Stimulated activated CD4-positive, alpha-beta T cell treated with anti-CD3 and anti-CD28 coated beads, TNF-alpha, amount 100 ng/mL, for 48 hours (primary cell): ENCODE measurements at places on chromosomes 3 and 15.

DNA sequence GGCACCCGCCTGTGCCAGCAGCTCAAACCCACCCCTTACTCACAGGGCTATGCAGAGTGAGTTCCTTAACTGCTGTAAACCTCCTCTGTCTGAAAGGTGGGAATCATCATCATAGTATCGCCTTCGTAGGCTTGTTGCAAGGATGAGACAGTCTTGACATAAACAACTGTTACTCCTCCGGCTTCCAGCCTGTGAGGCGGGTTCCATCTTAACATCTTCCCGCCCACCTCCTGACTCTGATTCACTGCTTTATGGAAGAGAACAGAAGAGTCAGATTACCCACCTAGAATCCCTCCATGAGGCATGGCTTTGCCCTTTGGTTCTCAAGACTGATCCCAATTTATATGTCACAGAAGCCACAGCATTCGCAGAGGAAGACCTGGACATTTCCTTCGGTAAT is 21.9 kb downstream of the POLR2M start:
- DNase-seq, result no peak

GRCh38 chr3:77935418-77935817 is 895.5 kb downstream of the ROBO2 start:
- DNase-seq, result no peak

DNA sequence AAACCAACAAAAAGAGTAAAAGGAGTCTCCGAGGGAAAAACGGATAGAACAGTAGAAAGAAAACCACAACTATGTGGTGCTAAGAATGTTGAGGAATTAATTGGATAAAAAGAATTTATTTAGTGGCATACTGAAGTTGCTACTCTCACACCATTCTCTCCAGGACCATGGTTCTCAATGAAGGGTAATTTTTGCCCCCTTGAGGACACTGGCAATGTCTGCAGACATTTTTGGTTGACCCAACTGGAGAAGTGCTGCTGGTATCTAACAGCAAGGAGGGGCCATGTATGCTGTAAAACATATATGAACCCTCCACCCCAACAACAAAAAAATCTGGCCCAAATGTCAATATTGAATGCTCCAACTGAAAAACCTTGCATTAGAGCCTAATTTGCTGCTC is 85.9 kb upstream of the CSPG5 start:
- no peak for DNase-seq

DNA sequence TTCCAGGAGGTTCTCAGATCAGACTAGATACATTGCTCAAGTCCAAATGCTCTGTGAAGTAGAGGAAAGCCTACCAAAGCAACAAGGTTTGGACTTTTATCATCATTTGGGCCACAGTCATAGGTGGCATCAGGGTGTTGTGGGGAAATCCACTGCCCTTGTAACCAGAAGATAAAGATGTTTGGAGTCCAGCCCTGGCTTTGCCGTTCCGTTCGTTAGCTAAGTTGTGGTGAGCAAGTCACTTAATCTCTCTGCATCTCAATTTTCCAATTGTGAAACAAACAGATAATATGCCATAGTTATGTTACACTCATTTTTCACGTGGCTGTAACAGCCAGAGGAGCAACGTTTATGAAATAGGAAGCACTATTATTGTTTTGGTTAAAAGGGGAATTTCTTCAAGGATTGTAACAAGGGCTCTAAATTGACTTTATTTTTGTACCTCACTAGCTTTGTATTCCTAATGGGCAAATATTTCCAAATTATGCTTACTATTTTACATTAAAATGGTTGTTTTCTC is 125.6 kb downstream of the CD47 start:
- DNase-seq, result no peak

- no peak for DNase-seq
Observed at GRCh38 chr3:47476330-47476626, 537 bp upstream of the SCAP start.

DNA sequence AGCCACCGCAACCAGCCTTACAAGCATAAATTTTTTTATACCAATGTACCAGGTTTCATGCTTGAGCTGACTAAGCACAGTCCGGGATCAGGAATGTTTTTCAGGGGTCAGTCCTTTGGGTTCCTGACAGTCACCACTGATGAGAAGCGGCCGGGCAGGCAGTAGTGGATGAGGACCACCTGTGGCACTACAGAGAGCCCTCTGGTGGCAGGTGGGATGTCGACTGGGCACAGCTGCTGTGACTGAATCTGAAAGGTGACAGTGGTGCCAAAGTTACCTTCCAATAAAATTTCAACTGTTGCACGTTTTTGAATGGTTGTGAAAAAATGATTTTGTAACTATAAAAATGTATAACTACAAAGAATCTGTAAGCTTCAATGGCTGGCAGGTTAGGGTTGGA is 34.0 kb downstream of the TPRA1 start:
- DNase-seq, result no peak

- no peak for DNase-seq
Observed at GRCh38 chr15:71780115-71780976, 30.0 kb upstream of the NR2E3 start.

DNA sequence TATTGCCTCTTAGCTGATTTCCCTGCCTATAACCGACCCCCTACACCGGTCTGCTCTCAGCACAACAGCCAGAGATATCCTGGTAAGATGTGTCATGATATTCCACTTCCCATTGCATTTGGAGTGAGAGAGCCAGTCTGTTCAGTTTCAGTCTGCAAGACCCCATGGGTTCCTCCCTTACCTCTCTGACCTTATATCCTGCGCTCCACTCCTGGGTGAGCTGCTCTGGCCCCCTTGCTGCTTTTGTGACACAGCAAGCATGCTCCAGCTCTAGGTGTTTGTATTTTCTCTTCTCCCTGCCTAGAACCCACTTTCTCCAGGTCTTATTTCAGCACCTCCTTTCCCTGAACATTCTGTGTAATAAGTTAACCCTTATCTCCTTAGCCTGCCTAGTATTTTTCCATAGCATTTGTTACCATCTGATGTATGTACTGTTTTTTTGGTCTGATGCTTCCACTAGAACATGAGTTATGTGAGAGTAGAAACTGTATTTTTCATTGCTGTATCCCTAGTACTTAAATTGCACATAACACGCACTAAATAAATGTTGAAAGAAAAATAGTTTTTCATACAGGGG is 44.2 kb downstream of the CMTM8 start:
- no peak for DNase-seq

DNA sequence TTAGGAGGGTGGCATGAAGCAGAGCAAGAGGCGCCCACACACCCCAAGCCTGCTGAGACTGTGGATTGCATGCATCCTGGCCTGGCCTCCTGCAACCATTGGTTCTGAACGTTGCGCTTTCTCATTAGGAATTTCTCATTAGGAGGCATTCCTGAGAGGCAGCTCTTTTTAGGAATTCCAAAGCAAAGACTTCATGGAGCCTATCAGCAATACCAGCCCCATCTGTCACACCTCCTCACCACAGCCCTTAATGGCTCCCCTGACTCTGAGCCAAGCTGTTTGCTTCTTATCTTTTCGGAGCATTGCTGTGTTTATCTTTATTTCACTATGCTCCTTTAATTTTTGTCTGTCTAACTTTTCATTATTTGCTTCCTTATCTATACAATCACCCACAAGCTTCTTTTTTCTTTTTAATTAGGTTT is 226.9 kb downstream of the CACNA2D3 start:
- no peak for DNase-seq

- no peak for DNase-seq
Observed at GRCh38 chr15:60853109-60853508, 374.2 kb upstream of the ICE2 start.

GRCh38 chr15:49023354-49023753 is 22.9 kb downstream of the SECISBP2L start:
- no peak for DNase-seq

- no peak for DNase-seq
Observed at GRCh38 chr15:72509484-72509883, 35.4 kb downstream of the ARIH1 start.

DNA sequence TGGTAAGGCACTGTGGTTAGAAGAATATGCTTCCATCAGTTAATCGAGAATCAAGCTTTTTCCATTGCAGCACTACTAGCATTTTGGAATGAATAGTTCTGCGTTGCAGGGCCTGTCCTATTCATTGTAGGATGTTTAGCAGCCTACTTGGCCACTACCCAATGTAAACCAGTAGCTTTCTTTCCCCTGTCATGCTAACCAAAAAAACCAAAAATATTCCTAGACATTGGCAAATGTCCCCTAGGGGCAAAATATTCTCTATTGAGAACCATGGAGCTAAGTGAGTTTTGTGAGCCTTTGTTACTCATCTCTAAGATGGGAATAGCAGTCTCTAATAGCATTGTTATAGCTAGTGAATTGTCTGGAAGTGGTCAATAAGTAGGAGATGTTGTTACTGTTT is 187.2 kb downstream of the CADPS start:
- no peak for DNase-seq

DNA sequence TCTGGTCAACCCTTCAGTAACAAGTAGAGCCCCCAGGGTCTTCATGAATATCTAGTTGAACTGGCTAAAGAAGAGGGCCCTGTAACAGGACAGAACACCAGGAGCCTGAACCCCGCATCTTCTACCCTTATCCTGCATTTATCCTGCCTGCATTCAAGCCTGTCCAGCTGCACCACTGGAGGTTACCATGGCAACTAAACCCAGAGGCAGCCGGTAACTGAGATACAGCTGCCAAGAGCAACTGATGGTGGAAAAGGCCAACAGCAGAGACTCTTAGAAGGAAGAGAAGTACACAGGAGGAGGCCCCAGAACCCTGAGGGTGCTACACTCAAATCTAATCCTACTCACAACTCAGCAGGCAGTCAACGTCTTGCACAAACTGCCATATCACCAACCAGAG is 3.7 kb upstream of the PRKAR2A start:
- DNase-seq, result no peak

- DNase-seq, result no peak
Observed at GRCh38 chr3:189361103-189361835, 189.5 kb downstream of the TPRG1 start.

GRCh38 chr3:192570315-192570714 is 157.0 kb downstream of the FGF12 start:
- no peak for DNase-seq

GRCh38 chr15:100508641-100509300 is 20.0 kb downstream of the CERS3 start:
- no peak for DNase-seq

DNA sequence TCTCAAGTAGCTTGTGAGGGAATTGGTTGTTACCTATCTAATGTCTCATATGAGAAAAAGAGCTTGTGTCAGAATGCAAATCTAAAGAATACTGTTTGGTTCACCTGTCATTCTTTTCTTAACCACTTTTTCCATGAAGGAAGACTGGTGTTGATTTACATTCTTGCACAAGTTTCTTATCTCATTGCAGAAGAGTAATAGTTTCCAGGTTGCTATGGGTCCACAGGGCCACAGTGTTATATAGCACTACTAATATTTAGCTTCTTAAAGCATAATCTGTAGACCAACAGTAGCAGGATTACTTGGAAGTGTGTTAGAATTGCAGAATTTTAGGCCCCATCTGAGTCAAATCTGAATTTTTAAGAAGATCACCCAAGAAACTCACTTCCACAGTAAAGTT is 697.5 kb downstream of the GBE1 start:
- no peak for DNase-seq

- DNase-seq, result no peak
Observed at GRCh38 chr3:142118911-142119310, 30.4 kb downstream of the TFDP2 start.

DNA sequence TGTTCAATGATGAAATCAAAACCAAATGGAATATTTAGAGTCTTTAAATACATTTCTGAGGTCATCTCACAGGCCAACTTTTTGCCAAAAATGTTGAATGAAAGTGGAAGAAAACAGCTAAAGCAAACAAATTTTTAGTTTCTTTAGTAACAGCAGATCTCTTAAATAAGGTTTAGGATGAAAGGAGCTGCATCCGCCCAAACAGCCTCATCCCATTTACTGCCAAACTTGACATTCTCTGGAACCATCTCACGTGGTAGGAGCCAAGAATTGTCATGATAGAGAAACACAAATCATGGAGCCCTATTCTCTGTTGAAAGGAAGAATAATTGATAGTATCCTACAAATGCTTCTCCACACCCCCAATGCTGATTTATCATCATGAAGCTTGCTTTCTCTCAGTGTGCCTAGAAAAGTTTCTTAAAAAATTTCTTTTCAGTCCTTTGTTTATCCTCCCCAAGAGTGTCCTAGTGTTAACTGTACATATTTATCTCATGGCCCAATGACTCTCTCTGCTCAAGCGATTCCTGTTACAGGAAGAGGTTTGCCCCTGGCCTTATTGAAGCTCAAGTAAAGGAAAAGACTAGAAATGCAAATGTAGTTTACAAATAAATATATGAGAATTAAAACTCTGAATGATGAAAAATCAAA is 23.4 kb downstream of the SLC9A9 start:
- DNase-seq, result no peak

GRCh38 chr3:100150473-100150872 is 36.2 kb upstream of the FILIP1L start:
- no peak for DNase-seq

DNA sequence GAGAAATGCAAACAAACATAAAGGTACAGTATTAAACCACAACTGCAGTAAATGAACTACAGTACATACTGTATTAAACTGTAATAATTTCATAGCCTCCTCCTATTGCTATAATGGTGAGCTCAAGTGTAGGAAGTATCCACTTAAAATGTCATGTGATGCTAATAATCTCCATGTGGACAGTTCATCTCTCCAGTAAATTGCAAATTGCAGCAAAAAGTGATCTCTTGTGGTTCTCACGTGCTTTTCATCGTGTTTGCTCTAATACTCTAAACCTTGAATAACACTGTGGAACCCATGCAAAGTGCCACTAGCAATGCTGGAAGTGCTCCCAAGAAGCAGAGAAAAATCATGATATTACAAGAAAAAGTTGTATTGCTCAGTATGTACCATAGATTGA is 9.2 kb upstream of the FNDC3B start:
- no peak for DNase-seq

DNA sequence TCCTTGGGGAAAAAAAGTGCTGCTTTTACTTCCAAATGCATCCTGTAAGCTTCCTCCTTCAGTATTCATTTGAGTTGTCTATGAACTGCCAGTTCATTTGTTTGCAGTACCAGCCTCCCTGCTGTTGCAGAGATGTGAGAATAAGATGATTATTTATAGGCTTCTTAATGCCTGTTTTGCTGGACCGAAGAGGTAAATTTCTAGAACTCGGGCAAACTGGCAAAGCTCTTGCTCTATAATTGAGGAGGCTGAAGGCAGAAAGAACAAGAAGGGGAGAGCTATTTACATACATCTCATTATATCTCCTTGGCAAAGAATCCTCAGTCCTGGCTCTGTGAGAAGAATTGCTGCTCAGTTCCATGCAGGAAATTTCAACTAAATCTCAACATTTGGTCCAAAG is 790.4 kb downstream of the GRM7 start:
- DNase-seq, result no peak

DNA sequence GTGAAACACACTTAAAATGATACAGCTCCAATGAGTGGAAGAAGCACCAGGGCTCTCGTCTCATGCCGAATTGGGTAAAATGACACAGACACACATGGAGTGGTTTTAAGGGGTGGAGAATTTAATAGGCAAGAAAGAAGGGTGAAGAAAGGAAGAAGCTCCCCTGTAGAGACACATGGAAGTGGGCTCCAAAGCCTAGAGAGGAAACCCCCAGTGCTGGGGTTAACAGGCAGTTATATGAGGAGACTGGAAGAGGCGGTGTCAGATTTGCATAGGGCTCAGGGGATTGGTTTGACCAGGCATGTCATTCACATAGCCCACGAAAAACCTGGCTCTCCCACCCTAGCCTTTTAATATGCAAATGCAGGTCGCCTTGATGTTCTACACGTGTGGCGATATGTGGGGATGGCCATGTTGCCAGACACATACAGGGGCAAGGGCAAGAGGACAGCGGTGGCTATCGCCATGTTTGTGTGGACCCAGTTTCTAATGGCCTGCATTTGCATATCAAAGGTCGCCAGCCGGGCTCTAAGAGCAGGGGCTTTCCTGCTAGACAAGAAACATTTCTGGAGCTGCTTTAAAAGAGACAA is 1.9 kb upstream of the DPH6 start:
- DNase-seq, result no peak
